ENCODE measurements at places on chromosomes 7 and 10.

- no peak for DNase-seq
Measured at GRCh38 chr10:47456794-47457527, 27.0 kb downstream of the ANXA8 start.

DNA sequence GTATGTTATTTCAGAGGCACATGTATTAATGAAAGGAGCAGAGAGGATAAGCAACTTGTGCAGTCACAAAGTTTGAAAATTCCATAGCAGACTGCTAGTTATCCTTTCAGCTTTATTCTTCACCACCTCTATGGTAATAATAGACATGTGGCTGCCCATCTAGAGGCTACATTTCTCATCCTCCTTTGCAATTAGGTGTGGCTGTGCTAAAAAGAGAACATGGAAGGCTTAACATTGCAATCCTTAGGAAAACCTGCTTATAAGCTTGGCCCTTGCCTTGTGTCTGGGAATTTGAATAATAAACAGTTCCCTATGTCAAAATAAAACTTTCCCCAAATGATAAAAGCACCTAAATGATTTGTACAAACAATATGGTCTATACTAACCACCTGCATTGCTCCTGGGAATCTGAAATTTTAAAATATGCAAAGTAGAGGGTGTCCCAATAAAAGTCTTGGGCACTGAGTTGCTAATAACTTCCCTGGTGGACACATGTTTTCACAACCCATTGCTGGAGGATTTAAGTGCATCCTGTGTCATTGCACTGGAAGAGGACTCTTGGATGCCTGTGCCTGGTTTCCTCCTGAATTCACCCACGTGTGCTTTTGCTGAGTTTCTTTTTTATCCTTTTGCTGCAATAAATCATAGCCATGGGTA, 30.5 kb downstream of the IL6 start:
- DNase-seq: no peak

DNA sequence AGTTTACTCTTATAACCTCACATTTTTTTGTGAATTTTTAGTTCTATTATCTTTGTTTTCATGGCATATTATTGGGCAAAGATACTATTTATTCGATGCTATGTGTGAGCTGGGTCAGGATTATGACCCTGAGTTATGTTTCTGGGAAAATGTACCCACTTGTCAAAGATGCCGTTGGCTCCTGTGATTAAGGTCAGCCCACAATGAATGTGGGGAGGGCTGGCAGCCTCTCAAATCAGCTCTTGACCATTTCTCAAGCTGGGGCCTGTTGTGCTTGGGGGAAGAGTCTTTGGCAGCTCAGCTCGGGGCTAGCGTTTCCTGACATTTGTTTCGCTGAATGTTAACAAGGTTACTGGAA, 97.5 kb downstream of the TCF7L2 start:
- no peak for DNase-seq

DNA sequence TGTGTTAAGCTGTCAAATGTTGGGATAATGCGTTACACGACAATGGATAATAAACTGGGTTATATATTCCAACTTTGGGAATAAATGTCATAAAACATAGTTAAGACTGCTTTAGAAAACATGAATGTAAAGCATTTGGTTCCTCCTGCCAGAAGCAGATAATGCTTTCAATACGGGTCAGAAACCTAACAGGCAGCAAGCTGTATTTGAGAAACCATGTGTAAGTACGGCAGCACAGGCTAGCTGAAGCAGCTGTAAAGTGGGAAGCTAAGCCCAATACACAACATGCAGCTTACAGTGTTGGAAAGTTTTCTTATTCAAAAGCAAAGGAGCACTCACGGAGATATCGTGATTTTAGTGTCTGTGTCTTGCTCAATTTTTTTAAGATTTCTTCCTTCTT, 46.5 kb downstream of the MALSU1 start:
- DNase-seq: no peak

GRCh38 chr10:60576130-60577069, 186.7 kb upstream of the ANK3 start:
- DNase-seq: no peak

DNA sequence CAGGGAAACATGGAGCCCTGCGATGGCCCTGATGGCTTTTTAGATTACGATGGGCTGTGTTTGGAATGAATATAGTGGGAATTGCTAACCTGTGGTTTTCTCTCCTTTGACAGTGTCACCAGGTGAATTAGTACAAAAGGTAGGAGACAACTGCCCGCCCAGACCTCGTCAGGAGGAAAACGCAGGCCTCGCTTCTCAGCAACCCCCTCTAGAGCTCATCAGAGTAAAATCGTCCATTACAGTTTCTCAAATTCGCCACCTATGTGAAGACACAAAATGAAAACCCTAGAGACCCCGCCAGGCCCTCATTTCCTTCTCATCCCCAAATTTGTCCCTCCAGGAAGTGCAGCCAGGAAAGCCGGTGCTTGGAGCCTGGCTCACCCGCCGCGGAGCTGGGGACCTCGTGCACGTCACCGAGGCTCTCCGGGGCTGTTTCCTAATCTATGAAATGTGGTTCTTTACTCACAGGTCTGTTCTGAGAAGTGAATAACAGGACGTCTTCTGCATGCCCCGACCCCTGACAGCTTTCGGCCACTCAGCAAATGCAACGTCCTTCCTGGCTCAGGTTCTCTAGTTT, 143.7 kb downstream of the VIPR2 start:
- DNase-seq: no peak

- no peak for DNase-seq
Measured at GRCh38 chr7:147912946-147913638, 677.5 kb upstream of the C7orf33 start.

GRCh38 chr7:16984375-16984774, 102.6 kb upstream of the AGR3 start:
- DNase-seq: no peak

DNA sequence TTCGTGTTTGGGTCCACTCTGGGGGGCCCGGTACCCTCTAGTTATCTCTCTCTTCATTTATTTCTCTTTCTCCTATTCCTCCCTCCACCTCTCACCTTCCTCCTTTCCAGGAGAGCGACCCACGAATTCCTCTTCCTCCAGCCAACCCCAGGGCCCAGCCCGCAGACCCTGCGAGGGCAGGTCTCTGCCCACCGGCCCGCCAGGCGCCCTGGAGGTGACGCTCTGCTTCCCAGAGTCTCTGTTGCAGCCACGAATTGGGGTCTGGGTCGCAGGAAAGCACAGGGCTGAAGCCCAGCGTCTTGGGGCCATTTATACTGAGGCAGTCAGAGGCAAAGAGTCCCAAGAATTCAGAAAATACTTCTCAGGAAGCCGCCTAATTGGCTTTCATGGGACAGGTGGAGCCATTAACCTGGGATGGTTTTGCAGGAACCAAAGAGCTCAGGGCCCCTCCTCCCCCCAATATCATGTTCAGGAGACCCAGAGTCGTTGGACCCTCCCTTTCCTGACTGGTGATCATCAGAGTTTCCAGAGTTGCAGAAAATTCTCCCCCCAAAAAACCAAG, 2.7 kb upstream of the EN2 start:
- no peak for DNase-seq

GRCh38 chr7:77315182-77315591, 101.0 kb downstream of the GSAP start:
- DNase-seq: no peak

DNA sequence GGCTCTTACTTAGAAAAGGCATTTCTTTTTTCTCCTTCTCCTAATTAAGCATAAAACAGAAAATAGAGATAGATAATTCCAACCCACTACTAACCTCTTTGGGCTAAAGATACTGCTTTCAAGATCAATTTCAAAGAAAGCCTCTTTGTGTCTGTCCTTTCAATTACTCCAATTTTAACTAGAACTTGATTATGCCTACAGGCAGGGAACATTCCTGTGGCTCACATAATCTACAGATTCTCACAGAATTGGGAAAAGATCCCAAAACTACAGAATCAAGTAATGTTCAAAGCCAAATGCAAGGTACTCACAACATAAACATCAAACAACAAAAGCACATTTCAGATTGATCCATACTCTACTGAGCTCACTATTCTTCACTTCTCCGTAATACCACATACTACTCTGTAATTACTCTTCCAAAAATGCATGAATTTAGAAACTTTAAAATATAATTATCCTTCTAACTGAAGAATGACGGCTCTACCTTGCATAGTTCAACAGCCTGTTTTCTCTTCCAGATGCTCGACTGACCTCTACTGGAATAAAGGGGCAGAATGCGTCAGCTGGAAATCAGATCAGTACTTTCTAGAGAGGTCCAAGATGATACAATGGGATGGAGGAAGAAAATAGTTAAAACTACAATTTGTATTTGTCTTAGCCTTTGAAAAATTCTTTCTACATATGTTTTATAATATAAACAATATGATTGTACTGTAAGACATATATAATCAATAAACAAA, 3.9 kb downstream of the MTERF1 start:
- no peak for DNase-seq

- no peak for DNase-seq
Measured at GRCh38 chr10:85542936-85543730, 823.5 kb downstream of the GRID1 start.

DNA sequence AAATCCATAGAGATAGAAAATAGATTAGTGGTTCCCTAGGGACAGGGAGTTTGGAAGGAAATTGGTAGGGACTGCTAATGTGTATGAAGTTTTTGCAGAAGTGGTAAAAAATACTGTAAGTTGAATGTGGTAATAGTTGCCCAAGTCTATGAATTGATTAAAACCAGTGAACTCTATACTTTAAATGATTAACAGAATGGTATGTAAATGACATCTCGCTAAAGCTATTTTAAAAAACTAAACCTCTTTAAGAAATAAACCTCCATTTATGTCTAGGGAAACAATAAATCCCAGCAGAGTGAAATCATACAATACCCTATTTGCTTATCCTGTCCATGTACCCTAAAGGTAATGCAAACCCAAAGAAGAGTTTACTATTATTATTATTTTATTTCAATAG, 61.4 kb downstream of the IPMK start:
- DNase-seq: no peak

- DNase-seq: no peak
Measured at GRCh38 chr10:83932245-83932644, 207.1 kb upstream of the GHITM start.

DNA sequence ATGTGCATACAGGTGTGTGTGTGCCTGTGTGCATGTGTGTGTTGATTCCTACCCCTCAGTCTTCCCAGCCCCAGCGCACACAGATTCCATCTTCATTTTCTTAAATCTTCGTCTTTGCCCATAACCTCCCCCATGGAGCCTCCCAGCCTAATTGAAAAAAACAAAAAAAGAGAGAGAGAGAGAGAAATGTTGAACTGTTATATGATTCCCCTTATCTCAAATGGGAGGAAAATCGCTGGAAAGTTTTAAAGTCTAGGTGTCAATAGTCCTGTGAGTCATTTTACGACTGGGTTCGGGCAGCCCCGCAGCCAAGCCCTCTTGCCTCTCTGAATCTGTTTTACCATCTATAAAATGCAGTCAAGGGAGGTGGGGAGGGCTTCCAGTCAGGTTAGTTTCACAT, 60.9 kb downstream of the SPOCK2 start:
- DNase-seq: no peak

- no peak for DNase-seq
Measured at GRCh38 chr10:24469993-24470392, 253.7 kb downstream of the ARHGAP21 start.

DNA sequence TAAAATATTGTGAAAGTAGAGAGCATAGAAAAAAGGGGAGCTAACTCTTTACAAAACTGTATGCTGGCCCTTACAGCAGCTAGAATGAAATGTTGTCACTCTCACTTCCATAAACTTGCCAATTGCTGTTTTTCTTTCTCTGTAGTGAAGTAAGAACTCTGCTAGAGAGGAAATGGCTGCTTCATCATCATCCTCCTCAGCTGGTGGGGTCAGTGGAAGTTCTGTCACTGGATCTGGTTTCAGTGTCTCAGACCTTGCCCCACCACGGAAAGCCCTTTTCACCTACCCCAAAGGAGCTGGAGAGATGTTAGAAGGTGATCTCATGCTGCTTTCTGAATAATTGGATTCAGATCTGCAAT, 7.6 kb upstream of the ASCC1 start:
- DNase-seq: no peak

- DNase-seq: peak; percentile 37
Measured at GRCh38 chr10:103493362-103493915, at the start of gene NEURL1. Gene NEURL1, plus strand, starts transcription at chr10:103493705. Its CDS starts 683 bp downstream, at chr10:103494388.

GRCh38 chr7:30880125-30880720, 31.4 kb upstream of the AQP1 start:
- no peak for DNase-seq

DNA sequence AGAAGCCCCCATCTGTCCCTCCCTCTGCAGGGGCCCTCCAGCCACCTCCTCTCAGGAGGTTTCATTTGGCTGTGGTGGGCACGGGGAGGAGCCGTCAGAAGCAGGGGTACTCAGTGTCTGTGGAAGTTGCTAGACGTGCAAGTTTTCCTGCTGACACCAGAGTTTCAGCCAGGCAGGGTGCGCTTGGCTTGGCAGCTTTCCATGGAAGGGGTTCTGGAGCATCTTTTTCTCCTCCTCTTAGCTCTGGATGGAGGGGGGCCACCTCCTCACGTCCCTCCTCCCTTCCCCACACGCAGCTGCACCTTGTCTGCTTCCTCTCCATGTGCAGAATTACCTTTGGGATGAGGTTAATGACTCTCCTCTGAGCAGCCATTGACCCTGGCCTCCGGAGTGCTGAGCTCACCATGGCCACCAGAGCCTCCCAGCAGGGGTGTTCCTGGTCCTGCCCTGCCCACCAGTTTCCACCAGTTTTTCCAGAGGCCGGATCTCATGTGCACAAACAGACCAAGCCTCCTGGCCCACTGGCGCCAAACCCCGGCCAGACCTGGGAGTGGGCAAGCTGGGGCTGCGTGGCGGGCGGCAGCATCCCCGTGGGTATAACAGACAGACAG, 579.8 kb upstream of the FOXK1 start:
- DNase-seq: no peak

GRCh38 chr10:122559228-122559627, 1.3 kb upstream of the DMBT1 start:
- DNase-seq: no peak

- DNase-seq: no peak
Measured at GRCh38 chr10:48523212-48523819, 81.6 kb downstream of the ARHGAP22 start.

DNA sequence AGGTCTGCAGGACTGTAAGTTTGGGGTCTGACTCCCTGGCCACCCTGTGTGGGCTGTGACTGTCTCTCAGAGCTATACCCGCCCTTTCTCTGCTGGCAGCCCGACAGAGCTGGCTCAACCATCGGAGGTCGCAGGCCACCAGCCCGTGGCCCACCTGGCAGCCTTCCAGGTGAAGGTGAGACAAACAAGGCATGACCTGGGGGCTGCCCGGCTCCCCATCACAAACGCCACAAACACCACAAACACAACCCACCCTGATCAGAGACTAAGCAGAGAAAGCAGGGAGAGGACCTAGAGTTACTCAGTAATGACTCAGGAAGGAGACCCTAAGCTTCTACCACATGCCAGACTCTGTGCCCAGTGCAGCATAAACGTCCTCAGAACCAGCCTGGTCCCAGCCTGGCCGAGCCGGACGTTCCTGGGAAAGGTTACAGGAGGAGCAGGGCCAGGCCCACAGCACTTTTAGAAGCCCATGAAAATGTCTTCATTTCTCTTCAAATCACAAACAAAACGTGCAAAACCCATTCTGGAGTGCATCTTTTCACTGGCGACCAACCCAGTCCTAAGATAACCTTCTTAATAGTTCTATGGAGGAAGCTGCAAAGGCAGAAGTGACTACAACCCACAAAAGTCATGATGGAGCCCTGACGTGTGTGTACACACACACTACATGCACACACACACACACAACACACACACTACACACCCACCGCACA, 66.8 kb downstream of the MKI67 start:
- no peak for DNase-seq

- DNase-seq: no peak
Measured at GRCh38 chr7:92613720-92614119, 23.5 kb upstream of the FAM133B start.

All from GM12891 (cell line).